Vagina (tissue), 2 donors: ENCODE measurements at places on chromosomes 3 and 15.

DNA sequence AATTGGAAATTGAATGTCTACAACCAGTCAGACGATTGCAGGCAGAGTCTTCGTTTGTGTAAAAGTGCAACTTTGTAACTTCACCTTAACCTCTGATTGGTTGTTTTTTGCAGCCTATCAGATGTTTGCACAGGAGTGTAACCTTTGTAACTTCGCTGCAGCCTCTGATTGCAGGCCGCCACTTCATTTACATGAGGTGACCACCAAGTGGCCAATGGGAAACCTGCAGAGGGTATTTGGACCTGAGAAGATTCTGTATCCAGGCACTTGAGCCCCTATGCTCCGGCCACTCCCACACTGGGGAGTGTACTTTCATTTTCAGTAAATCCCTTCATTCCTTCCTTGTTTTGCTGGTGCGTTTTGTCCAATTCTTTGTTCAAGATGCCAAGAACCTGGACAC lies 68.1 kb upstream of the PFN2 start:
- no peak for DNase-seq

- DNase-seq, result no peak
Observed at GRCh38 chr3:179624451-179624850, 19.9 kb downstream of the NDUFB5 start.

DNA sequence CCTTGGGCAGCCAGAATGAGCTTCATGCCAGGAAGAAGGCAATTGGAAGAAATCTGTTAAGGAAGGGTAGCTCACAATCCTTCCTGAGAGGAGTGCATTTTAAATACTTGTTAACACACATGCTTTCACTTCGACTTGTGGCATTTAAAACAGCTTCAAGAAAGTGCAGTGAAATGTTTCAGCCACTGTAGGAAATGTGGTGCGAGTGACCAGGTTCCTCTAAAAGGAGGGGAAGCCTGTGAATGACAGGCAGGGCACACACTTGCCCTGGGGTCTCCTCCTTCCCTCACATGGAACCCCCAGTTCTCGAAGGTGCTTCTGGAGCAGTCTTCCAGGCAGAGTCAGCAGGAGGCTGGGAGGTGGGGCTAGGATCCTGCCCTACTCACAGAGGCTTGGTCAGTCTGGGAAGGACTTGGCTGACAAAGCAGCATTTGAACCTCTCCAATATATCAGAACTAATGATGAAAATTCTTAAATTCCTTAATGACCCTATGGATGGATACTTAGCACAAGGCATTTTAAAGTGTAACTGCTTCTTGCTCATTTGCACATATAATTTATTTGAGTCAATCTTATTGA lies 358.6 kb downstream of the CHST2 start:
- DNase-seq, result no peak

DNA sequence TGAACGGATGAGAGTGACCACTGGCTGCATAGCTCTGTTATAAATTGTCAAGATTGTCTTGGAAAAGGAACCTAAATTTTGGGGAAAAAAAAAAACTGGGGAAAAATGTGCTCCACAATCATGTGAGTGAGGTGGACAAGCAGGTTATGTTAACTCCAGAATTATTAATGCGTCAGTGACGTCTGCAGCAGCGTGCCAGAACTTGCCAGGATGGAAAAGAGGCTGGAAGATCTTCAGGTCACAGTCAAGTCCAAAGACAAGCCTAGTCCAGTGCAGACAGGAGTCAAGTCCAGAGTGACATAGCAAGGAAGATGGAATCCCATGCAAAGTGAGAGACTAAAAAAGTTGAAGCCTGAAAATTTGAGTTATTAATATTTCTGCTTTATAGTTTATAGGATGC lies 140.6 kb downstream of the RYR3 start:
- no peak for DNase-seq

- no peak for DNase-seq
Observed at GRCh38 chr15:99449514-99449913, 116.3 kb upstream of the MEF2A start.

GRCh38 chr15:29935296-29936004 lies 113.2 kb upstream of the TJP1 start:
- DNase-seq, result no peak
